Sciatic nerve (tissue), 2 donors: ENCODE measurements at places on chromosomes 11 and 22. TPM values are rescaled to one million over a fixed set of nuclear protein-coding genes. Genes with fewer than 3 reads are reported as not detected.

KRTAP5-2 gene
- not detected for total RNA-seq

THY1 gene
- total RNA-seq = 3.8 TPM

OR2AG2 gene
- not detected for total RNA-seq

SAA4 gene
- total RNA-seq = not detected

RPL27A gene
- 710 TPM for total RNA-seq

CLCF1 gene
- total RNA-seq = 7.5 TPM

MRPL40 gene
- 18.7 TPM for total RNA-seq

MUS81 gene
- total RNA-seq = 46.9 TPM

RTN4R gene
- 4.4 TPM for total RNA-seq
